ENCODE measurements at places on chromosomes 3 and 15.

DNA sequence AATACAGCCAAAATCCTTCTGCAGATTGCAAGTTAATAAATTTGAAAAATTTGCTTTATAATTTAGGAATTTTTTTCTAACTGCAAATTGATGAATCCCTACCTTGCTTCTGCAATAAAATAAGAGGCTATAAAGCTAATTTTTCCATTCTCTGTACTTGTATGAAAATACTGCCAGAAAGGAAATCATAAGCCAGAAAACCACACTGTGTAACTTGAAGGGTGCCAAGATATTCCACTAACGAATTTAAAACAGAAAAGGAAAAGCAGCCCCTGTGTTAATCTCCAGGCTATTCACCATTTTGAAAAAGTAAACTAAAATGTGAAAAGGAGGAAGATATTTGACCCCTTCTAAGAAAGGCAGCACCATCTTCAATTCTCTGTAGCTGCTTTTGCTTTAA, 557.9 kb upstream of the ZNF385D start:
- DNase-seq = no peak

- no peak for DNase-seq
These were observed 35.8 kb upstream of the SLC24A5 start for GRCh38 chr15:48084759-48085590.

DNA sequence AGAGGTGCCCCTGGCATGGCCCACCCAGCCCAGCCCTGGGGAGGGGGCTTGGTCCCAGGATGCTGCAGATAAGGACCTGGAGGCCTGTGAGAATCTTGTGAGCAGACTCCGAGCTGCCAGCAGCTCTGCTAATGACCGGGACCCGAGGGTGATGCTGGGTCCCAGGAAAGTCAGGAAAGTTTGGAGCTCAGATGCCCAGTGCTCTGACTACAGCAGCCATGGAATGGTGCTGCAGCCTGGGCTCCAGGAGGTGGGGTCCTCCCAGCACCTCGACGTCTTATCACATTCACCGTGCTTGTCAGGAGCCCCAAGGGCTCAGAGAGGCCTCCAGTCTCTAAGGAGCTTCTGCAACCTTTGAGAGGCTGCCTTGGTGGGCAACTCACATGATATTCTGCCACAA, 34.3 kb upstream of the ADCY5 start:
- no peak for DNase-seq

- no peak for DNase-seq
These were observed 23.5 kb downstream of the PLCL2 start for GRCh38 chr3:16908016-16908807.

GRCh38 chr15:70323111-70323851, 225.6 kb upstream of the TLE3 start:
- DNase-seq = no peak

- DNase-seq = no peak
These were observed 25.7 kb upstream of the ANO10 start for GRCh38 chr3:43647331-43648166.

GRCh38 chr15:55247311-55247710, 42.3 kb downstream of the RAB27A start:
- DNase-seq = no peak

- DNase-seq = no peak
These were observed 168.9 kb downstream of the TIGIT start for GRCh38 chr3:114462750-114463149.

DNA sequence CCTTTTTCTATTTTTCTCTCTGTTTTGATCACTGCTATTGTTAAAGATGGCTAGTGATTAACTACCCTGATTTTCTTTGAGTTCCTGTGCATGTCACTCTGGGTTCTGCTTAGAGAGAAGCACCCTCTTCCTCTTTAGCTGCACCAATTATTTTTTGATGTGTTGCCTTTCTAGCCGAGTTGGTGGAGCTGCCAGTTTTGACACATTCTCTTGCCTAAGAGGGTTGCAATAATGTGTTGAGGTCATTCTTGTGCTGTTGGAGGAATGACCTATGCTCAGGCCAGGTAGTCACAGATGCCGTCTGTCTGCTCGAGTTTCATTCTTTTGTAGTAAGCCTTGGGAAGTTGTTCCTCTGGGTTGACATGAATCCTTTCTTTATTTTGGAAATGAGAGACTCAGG, 84.6 kb upstream of the DPH6 start:
- no peak for DNase-seq

DNA sequence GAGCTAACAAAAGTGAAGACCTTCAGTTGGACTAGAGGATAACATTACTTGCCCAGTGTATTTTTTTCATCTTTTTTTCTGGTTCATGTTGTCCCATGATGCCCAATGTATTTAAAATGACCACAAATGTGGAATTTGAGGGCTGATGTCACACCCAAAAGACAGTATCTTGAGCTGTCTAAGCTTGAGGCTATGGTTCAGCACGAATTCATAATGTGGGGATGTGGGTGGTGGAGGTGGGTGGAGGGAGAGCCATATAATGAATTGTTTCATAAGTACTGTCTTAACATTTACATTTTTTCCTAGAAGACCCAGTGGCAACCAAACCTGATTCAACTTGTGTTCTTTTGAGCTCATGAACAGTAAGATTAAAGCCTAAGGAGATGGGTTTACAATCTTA, 37.5 kb downstream of the CHAC1 start:
- DNase-seq = no peak

GRCh38 chr3:123576122-123576521, 8.7 kb downstream of the HACD2 start:
- DNase-seq = no peak

- DNase-seq = no peak
These were observed 60.3 kb downstream of the B3GNT5 start for GRCh38 chr3:183313351-183313750.

DNA sequence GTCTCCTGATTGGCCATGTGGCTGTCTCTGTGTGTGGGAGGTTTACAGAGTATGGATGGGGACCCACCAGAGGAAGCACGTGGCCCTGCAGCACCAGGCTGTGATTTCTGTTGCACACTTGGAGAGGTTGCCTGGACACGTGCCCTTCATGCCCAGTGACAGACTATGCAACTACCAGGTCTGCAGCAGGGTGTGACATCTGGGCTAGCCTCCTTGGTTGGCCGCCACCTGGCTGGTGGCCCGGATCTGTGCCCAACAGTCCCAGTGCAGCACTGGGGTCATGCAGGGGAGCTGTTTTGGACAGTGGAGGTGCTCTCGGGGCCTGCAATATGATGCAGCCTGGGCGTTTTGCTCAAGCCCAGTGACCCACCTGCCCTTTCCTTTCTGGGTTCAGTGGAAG, 212.5 kb downstream of the UBE3A start:
- no peak for DNase-seq

GRCh38 chr3:38039899-38040261, 872 bp downstream of the DLEC1 start:
- no peak for DNase-seq

DNA sequence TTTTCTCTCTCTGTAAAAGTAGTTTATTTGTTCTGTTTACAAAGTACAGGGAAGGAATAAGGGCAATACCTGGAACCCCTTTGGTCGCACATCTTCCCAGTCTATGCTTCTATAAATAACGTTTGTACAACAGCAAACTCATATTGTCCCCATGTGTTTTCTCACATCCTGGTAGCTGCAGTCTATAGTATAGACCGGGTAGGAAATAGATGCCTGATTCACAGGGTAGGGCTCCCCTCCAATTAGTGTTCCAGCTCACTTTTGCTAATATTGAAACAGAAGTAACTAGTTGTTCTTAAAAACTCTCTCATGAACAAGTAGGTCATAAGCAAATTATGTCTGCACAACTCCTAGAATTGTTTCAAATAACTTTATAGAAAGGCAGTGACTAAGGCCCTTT, 17.7 kb downstream of the ATG7 start:
- no peak for DNase-seq

All from GM12891 (cell line).